ENCODE measurements at places on chromosomes 11 and 22. TPM values are rescaled to one million over a fixed set of nuclear protein-coding genes. Genes with fewer than 3 reads are reported as not detected.

- peak; percentile 26 for DNase-seq
Observed at GRCh38 chr22:41699264-41700107, at the start of gene MEI1. Gene MEI1 (plus strand): TSS chr22:41699503. CDS start chr22:41699539, 36 bp downstream.

DNA sequence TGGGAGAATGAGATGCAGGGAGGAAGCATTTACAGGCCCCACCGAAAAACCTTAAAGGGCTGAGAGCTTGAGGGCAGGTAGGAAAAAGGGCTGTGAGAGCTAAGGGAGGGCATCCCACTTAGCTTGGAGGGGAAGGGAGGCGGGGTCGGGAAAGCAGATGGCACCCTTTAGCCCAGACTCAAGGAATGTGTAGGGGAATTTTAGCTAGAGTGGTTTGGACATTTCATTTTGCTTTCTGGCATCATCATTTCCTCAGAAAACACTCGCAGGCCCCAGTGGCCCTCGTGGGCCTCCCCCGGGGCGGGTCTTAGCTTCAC is 846 bp upstream of the STIM1 start:
- DNase-seq, result no peak

OR52A5 gene
- not detected for total RNA-seq

USH1C gene
- total RNA-seq, result 15.8 TPM

GRCh38 chr11:69120096-69120875 is 35.4 kb upstream of the SMIM38 start:
- DNase-seq, result no peak

DNA sequence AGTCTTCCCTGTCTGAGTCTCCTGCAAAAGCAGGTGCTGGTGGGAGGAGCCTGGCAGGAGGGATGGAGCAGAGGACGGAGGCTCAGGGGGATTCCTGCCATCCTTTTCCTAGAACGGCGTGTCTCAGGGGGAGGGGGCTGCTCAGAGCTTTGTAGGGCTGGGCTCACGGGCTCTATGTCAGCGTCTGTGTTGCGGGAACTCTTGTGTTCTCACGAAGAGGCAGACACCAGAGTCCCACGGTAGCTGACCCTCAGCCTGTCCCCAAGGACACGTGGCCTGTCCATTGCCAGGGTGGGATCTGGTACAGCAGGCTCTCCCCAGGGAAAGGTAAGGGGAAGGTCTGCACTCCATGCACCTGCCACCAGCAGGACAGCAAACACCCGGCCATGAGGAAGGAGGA is 1505.2 kb downstream of the TBC1D22A start:
- no peak for DNase-seq

DNA sequence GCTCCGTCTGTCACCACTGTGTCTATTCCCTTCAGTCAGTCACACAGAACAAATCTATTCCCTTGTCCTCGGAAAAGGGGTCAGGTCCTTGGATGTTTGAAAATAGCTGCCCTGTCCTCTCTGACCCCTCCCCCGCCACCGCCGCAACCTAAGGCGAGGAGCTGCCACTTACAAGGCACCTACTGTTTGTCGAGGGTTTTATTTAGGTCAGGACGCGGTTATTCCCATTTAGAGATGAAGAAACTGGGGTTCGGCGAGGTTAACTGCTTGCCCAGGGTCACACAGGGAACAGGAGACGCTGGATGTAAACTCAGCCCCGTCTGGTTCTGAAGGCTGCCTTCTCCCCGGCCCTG is 1468.1 kb downstream of the BRD1 start:
- no peak for DNase-seq

DNA sequence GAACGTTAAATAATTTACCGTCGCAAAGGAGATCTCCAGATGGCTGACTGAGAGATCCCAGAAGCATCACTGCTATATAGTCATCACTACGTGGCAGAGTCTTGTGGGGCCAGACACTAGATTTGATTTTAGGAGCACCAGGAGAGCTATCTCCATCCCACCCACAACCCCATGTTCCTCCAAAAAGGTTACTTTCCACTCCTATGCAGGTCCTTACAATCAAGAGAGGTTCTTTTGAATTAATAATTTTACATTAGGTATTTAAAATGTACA is 19.4 kb downstream of the GUCY1A2 start:
- no peak for DNase-seq

BCO2 gene
- total RNA-seq, result 3.6 TPM

CEND1 gene
- not detected for total RNA-seq

- DNase-seq, result no peak
Observed at GRCh38 chr11:132959693-132960092, 572.6 kb downstream of the OPCML start.

GRCh38 chr22:27853424-27853823 is 51.9 kb upstream of the MN1 start:
- DNase-seq, result no peak

DNA sequence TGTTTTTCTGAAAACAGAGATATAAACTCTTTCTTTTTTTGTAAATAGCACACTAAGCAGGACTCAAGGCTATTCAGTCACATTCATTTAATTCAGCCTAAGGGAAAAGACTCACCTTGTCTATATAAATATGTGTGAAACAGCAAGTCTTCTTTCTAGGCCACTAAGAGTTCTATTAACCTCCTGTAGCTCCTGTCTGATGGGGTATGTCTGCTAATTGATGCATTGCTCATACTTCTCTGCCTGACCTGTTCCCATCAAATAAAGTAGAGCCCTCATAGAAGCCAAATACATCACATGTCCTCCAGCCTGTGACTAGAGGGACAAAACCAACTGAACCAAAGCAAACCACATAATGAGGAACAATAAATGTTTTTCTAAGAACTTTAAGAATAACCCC is 68.2 kb downstream of the MSANTD4 start:
- DNase-seq, result no peak

DNA sequence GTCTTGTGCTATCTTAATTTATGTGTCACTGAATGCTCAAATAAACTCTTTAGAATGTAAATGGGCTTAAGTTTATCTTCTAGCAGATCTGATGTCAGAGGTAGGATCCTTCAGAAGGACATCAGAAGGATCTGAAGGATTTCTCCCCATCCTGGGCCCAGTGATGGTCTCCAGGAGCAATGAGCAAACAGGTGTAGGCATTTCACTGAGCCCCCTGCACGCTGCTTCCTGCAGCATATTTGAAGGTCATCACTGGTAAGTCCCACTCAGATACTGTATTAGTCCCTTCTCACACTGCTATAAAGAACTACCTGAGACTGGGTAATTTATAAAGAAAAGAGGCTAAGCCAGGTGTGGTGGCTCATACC is 4.5 kb downstream of the GSTP1 start:
- no peak for DNase-seq

DNA sequence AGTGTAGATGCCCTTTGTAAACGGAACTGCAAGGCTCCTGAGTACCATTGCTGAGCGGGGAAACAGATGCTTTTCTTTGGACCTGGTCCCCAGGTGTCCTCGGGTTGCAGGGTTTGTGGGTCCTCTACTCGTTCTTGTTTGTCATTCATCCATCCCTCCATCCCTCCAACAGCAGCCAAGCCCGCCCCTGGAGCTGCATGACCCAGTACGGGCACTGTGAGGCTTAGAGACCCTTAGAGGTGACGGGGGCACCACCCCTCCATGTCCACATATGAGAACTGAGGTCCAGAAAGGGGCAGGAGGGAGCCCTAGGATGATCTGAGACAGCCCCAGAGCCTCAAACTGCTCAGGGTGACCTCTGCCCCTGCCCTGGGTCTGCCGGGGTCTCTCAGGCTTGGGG is 45.4 kb downstream of the WNT11 start:
- no peak for DNase-seq

GRCh38 chr11:77173494-77173893 is 45.4 kb downstream of the MYO7A start:
- DNase-seq, result no peak

APOA4 gene
- total RNA-seq, result not detected

- DNase-seq, result no peak
Observed at GRCh38 chr11:124867700-124868099, 2.5 kb downstream of the ROBO3 start.

- DNase-seq, result no peak
Observed at GRCh38 chr11:104876861-104877431, 21.3 kb downstream of the CASP12 start.

GRCh38 chr11:76120513-76121101 is 85.7 kb downstream of the WNT11 start:
- no peak for DNase-seq

Data from progenitor cell of endocrine pancreas (in vitro differentiated cells).